ELR (cell line): ENCODE measurements at places on chromosomes 12 and 14.
A peak's percentile ranks its signal among the peaks of the same experiment; 100 is the strongest.

GRCh38 chr12:116818341-116818856 lies 62.8 kb downstream of the HRK start:
- peak; percentile 7 for DNase-seq

GRCh38 chr14:63853831-63854293 lies 1.1 kb downstream of the SYNE2 start:
- peak; percentile 80 for DNase-seq

- DNase-seq, result no peak
Measured at GRCh38 chr12:96143392-96143791, 50.8 kb upstream of the ELK3 start.

GRCh38 chr12:31235868-31236395 lies 90.0 kb downstream of the SINHCAF start:
- DNase-seq, result peak; percentile 34

DNA sequence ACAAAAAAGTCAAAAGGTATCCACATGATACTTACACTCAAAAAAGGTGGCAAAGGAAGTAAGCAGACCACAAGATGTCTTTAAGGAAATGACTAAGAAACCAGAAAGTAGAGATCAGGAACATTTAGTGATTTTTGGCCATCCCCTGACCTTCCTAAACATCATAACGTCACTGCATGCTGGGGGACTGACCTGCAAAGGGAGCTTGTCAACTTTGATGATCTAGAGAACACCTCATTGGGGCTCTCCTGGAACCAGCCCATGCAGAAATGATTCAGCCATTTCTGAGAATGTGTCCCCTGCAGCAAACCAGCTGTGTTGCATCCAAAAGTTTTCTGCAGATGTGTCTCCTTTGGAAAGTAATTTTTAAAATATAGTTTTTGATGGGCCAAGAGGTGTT lies 152.2 kb upstream of the RASSF8 start:
- DNase-seq, result peak; percentile 65

DNA sequence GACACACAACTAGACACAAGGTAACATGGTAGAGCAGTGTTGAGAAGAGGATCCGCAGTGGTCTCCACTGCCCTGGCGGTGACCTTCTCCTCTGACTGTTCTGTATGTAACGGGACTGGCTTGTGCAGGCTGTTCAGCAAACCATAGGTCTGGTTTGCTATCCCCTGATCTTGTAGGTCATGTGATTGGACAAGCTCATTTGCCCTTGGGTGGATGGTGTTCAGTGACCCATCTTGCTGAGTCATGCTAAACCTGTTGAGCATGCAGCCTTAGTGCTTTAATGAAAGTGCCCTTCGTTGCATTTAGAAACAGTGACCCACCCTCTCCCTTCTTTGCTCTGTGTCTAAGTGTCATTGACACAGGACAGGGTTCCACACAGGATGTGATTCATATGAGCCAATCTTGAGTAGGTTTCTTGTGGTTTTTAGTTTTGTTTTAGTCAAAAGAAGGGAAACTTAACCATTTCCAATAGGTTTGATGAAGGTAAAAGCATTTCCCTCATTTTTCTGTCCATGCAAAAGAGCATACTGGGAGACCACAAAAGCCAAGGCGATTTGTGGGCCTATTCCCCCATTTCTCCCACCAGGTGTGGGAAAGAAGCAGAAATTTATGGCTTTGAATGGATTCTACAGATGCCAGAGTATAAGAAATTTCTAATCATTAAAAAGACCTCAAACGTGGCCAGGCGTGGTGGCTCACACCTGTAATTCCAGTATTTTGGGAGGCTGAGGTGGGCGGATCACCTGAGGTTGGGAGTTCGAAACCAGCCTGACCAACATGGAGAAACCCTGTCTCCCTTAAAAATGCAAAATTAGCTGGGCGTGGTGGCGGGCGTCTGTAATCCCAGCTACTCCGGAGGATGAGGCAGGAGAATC lies 32.6 kb upstream of the HIF1A start:
- peak; percentile 88 for DNase-seq

GRCh38 chr14:92297818-92298595 lies 25.0 kb upstream of the SLC24A4 start:
- no peak for DNase-seq

DNA sequence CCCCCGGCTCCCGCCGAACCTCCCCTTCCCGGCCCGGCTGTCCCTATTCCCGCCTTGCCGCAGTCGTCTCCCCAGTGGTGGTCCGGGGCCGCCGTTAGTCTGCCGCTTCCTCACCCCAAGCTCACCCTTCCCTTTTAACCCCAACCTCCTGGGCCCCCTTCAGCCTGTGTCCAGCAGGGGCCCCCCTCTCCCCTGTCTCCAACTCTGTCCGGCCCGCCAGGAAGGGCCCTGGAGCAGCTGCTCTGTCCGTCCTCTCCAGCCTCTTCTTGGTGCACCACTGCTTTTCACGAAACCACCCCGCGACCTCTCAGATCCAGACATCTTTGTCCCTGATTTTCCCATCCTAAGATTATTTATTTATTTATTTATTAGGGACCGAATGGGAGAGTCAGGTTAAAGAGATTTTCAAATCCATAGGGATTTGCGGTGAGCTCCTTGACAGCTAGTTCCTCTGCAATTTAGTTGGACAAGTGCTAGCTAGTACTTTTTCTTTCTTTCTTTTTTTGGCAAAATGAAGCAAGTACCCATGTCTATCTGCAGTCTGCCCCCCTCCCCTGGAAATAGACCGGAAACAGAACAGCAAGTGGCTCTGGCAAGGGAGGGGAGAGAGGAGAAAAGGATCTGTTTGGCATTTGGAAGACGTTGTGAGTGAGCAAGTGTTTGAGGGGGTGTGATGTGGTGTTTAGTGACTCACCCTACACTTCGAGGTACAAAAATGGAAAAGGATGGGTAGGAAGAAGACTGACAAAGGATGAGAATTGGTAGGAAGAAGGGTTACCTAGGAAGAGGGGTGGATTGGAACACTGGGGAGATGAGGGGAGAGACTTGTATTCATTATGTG lies 632 bp downstream of the UBR7 start:
- DNase-seq, result peak; percentile 80

GRCh38 chr12:100266585-100266834 lies 369 bp downstream of the DEPDC4 start:
- DNase-seq, result no peak

DNA sequence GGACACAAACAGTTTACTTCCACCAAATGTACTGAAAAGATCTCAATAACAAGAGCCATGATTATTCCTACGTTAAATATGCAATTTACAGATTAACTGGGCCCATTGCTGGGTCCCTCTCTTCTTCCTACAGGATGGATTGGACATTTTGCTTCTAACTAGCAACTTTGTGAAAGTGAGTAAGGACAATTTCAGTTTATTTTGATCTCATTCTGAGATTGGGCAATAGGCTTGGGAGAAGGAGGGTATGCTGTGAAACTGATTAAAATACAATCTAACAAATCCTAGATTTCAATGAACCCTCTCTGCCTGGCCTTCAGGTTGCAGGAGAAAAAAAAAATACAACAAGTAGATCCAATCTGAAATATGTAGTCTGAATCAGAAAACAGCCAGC lies 121.5 kb downstream of the PRKD1 start:
- no peak for DNase-seq

- no peak for DNase-seq
Measured at GRCh38 chr14:86911486-86911885, 1081.5 kb downstream of the GALC start.
